ENCODE measurements at places on chromosomes 1 and 21.

GRCh38 chr1:51867479-51868232 lies 10.9 kb downstream of the NRDC start:
- DNase-seq = no peak

GRCh38 chr1:55323760-55324159 lies 108.6 kb upstream of the USP24 start:
- no peak for DNase-seq

GRCh38 chr1:68745451-68745850 lies 248.6 kb upstream of the DEPDC1 start:
- no peak for DNase-seq

DNA sequence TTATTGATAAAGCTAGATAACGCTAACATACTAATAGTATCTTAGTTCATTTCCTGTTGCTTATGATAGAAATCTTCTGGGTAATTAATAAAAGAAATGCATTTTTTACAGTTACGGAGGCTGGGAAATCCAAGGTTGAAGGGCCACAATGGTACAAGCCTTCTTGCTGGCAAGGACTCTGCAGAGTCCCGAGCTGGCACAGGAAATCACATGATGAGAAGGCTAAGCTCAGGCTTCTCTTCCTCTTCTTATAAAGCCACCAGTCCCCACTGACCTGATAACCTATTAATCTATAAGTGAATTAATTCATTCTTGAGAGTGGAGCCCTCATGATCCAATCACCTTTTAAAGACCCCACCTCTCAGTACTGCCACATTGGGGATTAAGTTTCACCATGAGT lies 82.6 kb downstream of the GPR161 start:
- no peak for DNase-seq
